Stimulated activated CD8-positive, alpha-beta memory T cell treated with anti-CD3 and anti-CD28 coated beads, Interleukin-2, amount 100 ng/mL, for 1 hour (primary cell): ENCODE measurements at places on chromosomes 3 and 15.

DNA sequence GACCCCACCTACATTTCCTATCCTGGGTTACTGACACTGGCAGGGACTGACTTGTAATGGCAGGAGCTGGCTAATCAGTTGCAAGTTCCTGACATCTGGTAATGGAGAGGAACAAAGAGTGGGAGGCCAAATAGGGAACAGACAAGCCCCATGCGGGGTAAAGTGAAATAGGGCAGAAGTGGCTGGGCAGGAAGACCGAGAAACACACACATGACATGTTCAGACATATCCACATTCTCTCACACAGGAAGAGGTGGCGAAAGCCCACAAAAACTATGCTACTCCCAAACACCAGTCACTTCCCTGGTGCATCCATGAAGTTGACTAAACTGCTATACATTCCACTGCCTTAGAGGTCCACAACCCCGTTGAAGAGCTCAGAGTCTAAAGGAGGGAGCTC, 394.1 kb upstream of the TBL1XR1 start:
- no peak for DNase-seq

GRCh38 chr15:41286665-41287333, 45.6 kb downstream of the OIP5 start:
- no peak for DNase-seq

GRCh38 chr15:68797599-68798345, 22.9 kb downstream of the ANP32A start:
- DNase-seq = no peak

- no peak for DNase-seq
Observed at GRCh38 chr3:149353581-149354184, 20.2 kb upstream of the TM4SF18 start.

DNA sequence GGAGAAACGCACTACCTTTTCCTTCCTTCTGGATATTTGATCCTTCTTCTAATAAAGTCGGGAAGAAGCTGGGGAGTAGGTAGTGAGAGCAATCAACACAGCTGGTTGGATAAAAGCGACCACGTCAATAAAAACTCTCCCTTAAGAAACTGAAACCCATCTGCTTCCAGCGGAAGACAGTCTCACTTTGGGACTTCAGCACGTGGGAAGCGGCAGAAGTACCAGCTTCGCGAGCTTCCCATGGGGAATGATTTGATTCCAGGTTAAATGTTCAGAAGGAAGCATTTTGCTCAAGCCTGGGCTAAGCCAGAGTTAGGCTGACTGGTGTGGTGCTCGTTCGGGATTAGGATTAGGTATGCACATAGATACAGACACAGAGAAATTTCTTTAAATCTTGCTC, 262.3 kb upstream of the LYSMD4 start:
- DNase-seq = no peak

DNA sequence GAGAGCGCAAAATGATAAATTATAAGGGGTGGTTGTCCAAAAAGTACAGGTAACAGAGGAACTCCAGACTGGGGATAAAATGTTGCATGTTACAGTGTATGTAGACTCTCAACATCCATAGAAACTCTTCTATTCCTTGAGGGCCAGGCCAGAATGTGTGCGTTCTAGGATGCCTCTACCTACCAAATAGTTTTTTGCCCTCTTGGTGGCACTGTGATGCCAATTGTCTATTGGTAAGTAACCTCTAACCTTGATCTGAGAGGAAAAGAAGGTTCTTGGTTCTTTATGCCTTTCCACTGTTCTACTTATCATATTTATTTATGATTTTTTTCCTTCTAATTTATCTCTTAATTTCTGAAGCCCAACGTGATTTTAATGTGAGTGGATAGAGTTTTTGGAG, 424.6 kb downstream of the GRM7 start:
- no peak for DNase-seq

DNA sequence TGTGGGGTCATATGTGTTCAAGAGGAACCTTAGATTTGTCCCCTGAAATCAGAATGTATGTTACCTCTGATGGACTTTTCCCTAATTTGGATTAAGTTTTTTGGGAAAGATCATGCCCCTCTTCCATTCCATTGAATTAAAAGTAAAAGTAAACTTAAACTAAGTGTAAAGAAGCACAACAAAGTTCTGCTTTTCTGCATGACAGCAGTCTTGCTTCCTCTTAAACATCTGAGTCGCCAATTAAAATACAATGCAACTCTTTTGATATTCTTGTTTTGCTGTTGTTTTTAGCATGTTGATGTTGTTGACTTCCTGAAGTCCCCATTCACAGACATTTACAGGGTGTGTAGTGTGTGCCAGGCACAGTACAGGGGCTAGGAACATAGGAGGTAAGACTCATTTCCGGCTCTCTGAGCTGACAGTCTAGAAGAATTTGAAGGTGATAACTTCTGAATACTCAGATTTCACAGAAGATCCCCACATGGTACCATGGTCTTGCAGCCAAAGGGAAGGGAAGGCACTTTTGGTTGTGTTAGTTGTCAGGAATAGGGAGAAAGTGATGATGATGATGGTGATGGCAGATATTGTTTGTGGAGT, 45.0 kb downstream of the USP13 start:
- DNase-seq = no peak

GRCh38 chr15:82530606-82531379, 9.5 kb downstream of the RPS17 start:
- peak; percentile 46 for DNase-seq

GRCh38 chr3:2655229-2655701, 454.9 kb downstream of the IL5RA start:
- no peak for DNase-seq

- no peak for DNase-seq
Observed at GRCh38 chr3:183266454-183266853, 13.4 kb downstream of the B3GNT5 start.

DNA sequence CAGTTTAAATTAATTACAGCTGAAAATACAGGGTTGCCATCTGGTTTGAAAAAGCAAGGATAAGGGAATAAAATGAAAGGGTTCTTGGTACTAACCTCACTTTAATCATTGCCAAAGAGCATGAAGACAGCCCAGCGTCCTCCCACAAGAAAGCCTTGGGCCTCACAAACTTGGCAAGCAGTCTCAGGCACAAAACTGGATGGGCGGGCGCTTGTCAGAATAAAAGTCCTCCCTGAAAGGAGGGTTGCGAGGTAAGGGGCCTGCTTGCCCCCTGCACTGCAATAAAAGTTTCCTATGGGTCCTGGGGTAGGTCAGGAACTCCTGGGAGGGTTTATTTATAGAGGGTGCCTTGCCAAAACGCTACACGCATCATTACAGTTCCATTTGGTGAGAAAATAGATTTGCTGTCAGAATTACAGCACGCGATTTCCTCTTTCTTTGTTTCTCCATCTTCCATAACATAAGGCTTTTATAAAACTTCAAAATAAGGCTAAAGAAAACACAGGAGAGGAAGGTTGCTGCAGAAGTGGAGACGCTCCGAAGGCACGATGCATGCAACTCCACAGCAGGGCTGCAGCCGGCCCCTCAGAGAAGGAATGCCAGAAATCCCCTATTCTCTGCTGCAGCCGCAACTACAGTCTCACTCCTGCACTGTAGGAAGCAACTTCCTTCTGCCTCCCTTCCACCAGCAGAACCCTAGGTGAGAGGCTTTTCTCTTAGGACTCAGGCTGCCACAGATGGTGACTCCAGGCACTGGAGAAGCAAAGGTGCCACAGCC, 61.3 kb downstream of the VGLL4 start:
- DNase-seq = no peak

DNA sequence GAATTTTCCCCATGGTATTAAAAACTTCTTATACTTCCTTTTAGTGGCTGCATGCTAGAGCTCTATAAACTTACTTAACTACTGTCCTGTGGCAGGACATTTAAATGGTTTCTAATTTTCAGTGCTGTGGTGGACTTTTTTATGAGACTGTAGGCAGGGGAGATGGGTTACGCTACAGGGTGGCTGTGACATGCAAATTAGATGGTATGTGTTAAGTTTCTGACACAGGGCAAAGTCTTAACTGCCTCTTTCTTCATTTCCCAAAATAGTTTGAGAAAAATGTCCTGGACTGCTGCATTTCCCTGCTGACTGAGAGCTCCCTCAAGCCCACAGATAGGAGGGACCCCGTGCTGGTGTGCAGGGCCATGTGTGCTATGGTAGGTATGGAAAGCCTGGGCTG, 22.0 kb downstream of the TGM4 start:
- DNase-seq = no peak

DNA sequence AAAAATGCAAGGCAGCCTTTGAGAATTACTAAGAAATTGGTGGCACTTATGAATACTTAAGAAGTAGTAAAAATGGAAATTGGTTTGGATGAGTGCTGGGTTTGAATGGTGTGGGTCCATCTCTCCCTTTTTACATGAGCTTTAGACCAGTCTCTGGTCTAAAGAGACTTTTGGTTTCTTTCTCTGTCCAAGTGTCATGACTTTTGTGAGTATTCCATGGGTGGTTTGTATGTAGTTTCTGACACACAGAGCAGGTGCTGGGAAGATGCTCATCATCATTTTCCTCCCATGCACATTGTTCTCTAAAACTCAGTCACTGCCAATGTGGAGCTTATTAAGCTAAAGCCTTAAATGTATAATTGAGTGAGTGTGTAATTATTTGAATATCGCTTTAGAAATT, 63.5 kb downstream of the KAT2B start:
- no peak for DNase-seq

- no peak for DNase-seq
Observed at GRCh38 chr3:128923576-128923975, 44.2 kb downstream of the ACAD9 start.

DNA sequence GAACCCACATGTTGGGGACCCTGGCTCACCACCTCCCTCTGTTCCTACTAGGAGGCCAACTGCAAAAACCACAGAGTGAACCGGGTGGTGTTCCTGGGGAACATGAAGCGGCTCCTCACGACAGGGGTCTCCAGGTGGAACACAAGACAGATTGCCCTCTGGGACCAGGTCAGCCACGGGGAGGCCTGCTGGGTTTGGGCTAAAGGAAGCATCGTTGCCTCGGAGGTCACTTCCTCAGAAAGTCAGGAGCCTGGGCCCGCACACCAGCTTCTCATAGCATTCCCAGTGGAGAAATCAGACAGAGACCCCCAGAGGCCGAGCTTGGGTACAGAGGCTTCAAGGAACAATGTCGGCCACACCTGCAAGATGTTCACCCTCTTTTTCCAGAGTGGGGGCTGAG, 106.8 kb downstream of the ANP32A start:
- DNase-seq = no peak

DNA sequence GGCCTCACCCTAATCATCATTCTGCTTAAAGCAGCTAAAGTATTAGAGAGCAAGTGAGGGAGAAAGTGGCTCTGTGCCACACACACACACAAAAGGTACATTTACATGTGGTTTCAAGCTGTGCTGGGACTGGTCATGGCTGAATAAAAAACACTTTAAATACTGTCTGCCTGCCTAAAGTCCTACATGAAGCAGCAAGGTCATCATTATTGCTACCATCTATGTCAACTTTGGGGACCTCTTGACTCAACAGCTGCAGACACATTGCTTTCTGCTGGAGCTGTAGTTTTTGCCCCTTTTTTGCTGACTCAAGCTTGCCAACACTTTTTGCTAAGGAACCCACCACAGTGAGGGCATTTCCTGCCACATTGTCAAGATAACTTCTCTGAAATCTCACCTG, 1237.9 kb downstream of the ROBO2 start:
- DNase-seq = no peak

DNA sequence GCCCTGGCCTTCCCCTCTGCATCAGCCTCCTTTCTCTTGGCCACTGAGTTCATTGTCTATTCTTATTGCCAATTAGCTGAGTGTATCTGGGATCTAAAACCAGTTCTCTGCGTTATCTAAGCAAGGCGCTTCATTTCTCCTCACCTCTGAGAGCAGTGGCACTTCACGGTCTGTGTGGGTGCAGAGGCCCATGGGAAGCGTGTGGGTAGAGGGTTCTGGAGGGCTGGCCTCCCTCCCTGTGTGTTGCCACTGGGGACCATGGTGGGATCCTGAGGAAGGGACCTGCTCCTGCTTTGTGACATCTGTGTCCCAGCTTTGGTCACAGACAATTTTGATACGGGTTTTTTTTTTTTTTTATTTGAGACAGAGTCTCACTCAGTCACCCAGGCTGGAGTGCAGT, 32.7 kb downstream of the EDEM1 start:
- no peak for DNase-seq

- no peak for DNase-seq
Observed at GRCh38 chr3:468172-468571, 271.6 kb downstream of the CHL1 start.

DNA sequence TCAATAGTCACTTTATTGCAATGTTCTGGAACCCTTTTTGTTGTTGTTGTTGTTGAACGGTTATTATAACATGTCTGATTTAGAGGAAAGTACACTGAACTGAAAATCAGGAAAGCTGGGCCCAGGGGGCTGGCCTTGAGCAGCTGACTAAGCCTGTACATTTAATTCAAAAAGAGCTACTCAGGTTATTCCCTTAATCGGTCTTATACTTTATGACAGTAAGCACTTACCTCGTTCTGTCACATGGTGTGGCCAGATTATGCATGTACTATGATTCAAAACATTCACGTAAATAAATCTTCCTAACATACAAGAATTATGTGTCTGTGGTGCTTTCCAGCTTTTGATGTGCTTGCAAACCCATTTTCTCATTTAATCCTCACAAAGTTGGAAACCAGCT, 382.5 kb upstream of the TPRG1 start:
- DNase-seq = no peak

GRCh38 chr3:193767353-193768069, 174.5 kb downstream of the OPA1 start:
- DNase-seq = no peak

- DNase-seq = no peak
Observed at GRCh38 chr3:149657321-149657925, 402 bp downstream of the WWTR1 start.

- DNase-seq = no peak
Observed at GRCh38 chr3:25897019-25897418, 107.1 kb downstream of the OXSM start.

DNA sequence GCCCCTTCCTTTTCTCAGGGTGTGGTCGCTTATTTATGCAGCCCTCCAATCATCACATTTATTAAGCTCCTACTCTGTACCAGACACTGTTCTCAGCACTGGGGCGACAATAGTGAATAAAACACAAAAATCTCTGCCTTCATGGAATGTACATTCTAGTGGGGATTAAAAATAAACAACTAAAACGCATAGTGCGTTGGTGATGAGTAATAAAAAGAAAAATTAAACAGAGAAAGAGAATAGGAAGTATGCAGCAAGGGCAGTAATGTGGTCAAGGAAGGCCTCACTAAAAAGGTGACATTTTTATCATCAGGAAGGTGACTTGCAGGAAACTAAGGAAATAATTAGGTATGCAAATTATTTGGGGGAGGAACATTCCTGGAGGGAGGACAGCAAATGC, 5.1 kb downstream of the SLC51B start:
- DNase-seq = no peak
